BJ (cell line): ENCODE measurements at places on chromosomes 5 and 9.

GRCh38 chr9:136587145-136587943 is 41.5 kb upstream of the NOTCH1 start:
- DNase-seq: no peak

GRCh38 chr9:38234479-38235170 is 157.9 kb upstream of the ALDH1B1 start:
- DNase-seq: no peak

- DNase-seq: no peak
Measured at GRCh38 chr9:91741522-91741921, 208.5 kb downstream of the ROR2 start.

- peak; percentile 33 for DNase-seq
Measured at GRCh38 chr9:17600962-17601593, 22.2 kb downstream of the SH3GL2 start.

DNA sequence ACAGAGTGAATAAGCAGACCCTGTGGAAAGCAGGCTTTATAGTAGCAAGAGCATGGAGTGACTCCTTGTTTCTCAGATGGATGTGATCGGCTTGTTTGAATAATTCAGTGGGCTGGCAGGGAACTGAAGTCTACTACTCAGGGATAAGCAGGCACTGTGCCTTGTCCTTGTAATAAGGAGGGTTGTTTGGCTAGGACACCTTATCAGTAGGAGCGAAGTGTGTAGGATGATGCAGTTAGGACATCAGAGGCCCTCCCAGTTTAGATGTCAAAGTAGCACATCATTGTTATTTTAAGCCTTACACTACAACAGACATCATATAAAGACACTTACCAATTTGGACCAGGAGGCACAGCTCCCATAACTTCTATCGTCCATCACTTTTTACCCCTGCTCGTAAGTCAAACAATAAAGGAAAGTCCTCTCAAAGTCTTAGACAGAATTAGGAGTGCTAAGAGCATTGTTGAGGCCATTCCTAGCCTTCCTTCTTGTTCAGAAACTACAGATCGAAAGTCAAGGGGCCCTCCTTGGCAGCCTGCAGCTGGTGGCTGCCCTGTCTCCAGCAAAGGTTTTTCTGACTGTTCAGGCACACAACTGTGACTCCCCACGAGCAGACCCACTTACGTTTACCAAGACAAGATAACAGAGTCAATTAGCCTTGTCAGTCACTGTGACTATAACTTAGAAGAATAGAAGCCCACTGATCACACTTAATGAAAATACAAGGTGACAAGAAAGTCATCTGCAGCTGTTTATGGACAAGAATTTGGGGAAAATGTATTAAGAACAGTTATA is 218.6 kb downstream of the SNX18 start:
- DNase-seq: no peak
